Activated naive CD4-positive, alpha-beta T cell treated with anti-CD3 and anti-CD28 coated beads, Interleukin-2, amount 50 U/mL, for 72 hours (primary cell): ENCODE measurements at places on chromosomes 5 and 9.

GRCh38 chr5:132427281-132428146 lies 58.0 kb downstream of the SLC22A5 start:
- peak; percentile 61 for DNase-seq

GRCh38 chr9:12689233-12689632 lies 4.0 kb upstream of the TYRP1 start:
- no peak for DNase-seq

DNA sequence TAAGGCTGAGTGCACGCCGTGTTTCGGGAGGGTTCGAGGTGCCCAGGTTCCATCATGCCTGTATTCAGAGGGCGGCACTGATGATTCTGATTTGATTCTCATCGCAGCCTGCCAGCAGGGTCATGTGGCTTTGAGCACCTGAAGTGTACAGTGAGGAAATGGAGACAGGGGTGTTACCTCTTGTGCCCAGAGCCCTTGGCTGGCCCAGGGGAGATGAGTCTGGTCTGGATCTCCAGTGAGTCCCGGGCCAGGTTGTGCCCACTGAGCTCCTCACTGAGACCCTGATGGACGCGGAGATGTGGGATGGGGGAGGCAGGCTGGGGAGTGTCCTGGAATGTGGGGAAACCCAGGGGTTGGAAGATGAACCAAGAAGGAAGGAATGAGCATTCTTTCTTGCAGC lies 54.7 kb downstream of the GADD45G start:
- no peak for DNase-seq

DNA sequence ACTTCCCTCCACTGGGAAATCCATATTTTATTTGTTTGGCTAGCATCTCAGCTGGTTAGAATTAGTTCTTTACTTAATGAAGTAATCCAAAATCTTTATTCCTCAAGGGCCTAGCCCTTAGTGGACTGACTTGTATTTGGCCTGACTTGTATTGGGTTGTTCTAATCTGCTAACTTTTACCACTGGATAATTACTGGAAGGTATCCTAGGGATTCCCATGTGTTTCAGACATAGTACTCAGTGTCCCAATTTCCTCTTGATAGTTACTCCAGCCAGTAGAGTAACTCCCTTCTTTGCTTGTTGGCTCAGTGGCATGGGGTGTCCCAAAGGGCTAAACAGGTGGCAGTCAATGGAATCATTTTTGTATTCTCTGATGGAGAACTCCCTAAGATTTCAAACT lies 156.0 kb downstream of the DCP2 start:
- DNase-seq, result no peak

DNA sequence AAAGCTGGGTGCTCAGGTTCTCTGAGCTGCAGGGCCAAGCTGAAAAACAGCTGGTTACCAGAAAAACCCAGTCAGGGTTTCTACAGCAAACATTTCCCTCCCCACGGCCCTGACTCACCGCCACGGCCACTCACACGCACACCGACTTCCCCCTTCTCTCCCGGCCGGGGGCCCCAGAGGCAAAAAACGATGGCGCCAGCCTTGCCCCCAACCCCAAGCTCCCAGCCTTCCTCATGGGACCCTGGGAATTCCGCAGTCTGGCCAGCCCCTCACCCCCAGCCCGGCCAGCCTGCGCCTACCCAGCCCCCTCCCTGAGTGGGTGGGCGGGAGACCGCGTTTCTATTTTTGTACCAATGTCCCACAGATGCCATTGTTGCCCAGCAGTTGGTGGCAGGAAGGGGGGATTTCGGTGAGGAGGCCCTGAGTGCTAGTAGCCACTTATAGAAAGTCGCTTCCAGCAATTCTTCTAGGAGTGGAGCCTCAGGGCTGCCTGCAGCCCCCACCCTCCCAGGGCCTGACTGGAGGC lies 18.4 kb downstream of the ENG start:
- DNase-seq, result no peak

GRCh38 chr9:113373256-113373655 lies 3.5 kb downstream of the HDHD3 start:
- no peak for DNase-seq

DNA sequence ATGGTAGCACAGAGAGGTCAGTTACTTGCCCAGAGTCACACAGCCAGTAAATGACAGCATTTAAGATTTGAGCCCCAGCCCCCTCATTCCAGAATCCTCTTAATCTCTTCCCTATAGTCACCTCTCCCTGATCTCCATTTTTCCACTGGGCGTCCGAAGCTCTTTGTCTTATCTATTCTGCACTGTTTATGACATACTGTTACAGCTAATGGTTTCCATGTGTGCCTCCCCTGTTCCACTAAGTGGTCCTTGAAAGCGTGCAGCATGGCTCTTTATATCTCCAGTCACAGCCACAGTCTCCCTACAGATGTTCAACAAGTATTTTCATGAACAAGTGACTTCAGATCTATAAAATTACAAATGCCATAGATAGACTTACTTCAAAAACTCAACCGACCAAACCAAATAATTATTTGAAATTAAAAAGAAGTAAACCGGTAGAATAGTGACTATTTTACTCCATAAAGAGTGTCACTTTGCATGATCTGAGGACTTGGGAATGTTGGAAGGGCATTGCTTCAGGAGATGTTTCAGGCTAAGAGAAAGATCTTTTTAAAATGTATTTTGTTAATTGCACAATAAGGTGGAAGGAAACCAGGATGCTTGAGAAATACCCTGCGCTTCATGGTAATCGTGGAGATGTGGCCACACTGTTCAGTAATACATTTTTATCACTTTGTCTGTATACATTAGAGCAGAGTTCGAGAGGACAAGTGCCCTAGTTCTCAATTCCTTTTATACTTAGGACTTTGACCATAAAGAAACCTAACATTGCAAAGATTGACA lies 237.2 kb downstream of the FBXL7 start:
- no peak for DNase-seq

- DNase-seq, result no peak
Measured at GRCh38 chr5:39200081-39200480, 19.3 kb downstream of the FYB1 start.

DNA sequence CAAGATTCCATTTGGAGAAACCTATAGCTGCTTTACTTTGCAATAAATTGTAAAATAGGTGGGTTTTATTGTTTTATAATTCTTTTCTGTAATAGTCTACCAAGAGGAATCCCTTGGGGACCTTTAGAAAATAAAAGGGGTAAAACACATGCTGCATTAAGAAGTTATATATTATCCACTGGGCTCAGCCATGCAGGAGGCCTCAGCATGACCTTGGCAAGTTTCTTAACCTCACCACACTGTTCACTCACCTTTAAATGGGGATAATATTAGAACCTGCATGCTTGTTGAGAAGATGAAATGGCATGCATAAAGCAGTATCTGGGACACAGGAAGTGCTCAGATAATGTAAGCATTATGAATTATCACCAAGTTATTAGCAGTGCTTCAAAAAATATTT lies 120.2 kb downstream of the SEMA5A start:
- no peak for DNase-seq

- no peak for DNase-seq
Measured at GRCh38 chr5:76545184-76545583, 78.0 kb downstream of the F2RL2 start.

GRCh38 chr9:114280636-114281472 lies 42.0 kb upstream of the ORM1 start:
- DNase-seq, result no peak

DNA sequence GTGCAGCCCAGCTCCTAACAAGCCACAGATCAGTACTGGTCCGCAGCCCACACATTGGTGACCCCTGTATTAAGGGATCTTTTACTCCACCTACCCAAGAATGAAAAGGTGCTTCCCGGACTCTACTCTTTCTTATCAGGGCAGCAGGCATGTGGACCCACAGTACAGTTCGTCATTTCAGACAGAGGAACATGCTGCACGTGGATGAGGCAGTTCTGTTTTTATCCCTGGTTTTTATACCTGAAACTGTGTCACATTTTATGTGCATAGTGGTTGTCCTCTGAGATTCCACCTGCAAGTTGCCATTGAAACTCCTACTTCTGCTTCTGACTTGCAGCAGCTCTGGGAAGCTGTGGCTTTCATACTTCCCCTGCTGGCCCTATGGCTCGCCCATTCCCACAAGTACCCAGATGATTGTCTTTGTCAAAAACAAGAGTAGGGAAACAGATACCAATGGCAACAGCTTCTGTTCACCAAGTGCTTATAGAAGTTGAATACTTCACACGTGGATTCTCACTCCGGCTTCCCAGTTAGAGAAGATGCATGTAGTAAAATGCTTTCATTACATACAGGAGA lies 208.0 kb downstream of the TRIO start:
- DNase-seq, result no peak

DNA sequence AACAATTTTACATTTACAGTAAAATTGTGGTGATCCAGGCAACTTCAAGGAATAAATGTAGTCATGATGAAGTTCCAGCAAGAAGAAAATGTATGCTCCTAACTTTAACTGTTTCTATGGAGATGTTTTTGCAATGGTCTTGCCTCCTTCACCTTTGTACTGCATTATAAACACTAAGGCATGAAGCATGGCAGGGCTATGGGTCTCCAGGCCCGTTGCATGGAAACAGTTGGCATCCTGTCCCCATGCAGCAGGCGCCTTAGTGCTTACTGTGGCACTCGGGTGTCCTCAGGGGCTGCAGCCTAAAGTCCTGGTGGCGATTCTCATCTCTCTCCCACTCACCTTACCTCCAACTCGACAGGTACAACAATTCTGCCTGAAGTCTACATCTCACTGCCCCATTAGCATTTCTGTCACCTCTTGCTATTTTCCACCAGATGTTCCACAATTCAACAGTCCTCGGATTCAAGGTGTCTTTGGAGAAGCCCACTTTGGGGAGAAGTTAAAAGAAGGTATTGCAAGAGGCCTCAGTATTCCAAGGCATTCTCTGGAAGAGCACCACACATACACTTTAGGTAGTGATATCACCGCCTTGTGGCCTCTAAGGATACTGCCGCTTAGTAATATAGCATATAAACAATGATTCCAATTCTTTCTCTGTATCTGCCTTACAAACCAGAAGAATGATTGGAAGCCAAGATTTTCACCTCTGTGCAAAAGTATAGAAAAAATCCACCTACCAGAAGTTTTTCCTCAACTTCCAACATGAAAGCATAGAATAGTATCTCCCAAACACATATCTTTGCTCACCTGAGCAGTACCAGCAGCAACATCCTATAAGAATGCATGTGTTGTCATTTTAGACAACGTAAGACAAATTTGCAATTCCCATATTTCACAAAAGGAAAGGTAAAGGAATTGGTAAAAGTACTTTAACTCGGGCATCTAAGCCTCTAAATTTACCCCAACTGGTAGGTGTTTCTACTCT lies 5.1 kb downstream of the LIFR start:
- no peak for DNase-seq

GRCh38 chr5:81842795-81843398 lies 92.0 kb upstream of the SSBP2 start:
- no peak for DNase-seq

DNA sequence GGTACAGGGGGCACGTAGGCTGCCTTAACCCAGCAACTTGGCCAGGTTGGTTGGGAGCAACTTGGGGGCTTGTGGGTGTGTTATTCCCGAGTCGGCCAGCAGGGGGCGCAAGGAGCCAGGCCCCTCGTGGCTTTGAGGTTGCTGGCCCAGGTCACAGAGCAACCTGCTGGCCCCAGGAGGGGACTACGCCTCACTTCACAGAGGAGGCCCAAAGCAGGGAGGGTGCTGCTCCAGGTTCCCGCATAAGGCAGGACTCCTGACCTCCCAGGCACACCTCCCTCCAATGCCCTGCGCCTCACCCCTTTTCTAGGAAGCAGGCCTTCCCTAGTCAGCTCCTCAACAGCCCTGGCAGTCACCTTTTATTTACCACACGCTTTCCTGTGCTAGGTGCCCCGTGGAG lies 18.1 kb downstream of the KYAT1 start:
- peak; percentile 91 for DNase-seq

GRCh38 chr5:102532123-102532522 lies 33.3 kb upstream of the SLCO6A1 start:
- DNase-seq, result no peak

GRCh38 chr5:122295138-122295537 lies 16.9 kb upstream of the SNCAIP start:
- DNase-seq, result no peak

DNA sequence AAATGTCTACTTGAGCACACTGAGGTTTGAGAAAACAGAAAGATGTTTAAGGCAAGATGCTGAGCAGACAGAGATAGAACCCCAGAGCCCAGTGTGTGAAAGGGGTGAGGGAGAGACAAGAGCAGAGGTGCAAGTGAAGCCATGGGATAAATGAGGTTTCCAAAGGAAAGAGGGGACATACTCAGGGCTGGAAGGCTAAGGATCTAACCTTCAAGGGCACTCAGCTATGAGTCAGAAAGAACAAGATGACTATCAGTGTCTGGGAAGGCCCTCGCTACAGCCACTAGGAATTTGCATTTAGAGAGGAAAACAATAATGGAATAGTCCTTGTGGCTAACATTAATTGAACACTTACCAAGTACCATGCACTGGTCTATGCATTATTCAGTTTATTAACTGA lies 113.7 kb downstream of the HTR4 start:
- no peak for DNase-seq

DNA sequence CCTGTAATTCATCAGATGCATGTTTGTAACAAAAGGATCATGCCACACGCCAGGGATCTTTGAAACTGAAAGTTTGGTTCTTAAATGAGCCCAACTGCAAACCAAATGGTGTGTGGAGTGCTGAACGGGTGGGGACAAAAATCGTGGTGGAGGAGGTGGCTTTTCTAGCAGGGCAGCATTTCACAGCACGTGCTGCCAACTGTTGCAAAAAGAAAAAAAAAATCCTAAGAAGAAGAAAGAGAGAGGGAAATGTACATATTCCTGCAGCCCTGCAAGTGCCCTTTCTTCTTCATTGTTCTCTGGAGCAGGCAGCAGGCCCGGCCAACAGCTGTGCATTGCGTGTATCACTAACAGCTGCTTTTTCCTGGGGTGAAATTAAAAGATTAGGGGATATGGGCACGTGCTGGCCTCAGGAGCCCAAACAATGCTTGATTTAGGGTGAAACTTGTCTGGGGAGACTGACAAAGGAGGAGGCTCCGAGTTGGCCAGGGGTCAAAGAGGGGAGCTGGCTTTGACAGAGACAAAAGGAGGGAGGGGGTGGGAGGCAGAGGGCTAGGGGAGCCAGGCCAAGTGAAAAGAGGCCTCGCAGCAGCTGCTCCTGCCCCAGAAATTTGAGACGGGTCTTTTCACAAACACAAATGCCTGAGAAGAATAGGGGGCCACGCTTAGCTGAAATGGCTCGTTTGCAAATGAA lies 73.0 kb downstream of the GADD45G start:
- DNase-seq, result no peak

DNA sequence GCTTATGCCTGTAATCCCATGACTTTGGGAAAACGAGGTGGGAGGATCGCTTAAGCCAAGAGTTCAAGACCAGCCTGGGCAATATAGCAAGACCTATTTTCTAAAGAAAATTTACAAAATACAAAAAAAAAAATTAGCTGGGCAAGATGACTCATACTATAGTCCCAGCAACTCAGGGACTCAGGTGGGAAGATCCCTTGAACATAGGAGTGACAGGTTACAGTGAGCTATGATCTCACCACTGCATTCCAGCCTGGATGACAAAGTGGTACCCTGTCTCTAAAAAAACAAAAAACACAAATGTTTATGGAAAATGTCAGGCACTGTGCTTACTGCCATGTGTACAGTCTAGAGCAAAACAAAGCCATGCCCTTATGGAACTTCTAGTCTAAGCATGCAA lies 823.3 kb upstream of the DMAC1 start:
- DNase-seq, result no peak

GRCh38 chr9:72333197-72333596 lies 31.8 kb downstream of the ZFAND5 start:
- DNase-seq, result no peak
